ENCODE measurements at places on chromosomes 1 and 21.
A peak's percentile ranks its signal among the peaks of the same experiment; 100 is the strongest.

DNA sequence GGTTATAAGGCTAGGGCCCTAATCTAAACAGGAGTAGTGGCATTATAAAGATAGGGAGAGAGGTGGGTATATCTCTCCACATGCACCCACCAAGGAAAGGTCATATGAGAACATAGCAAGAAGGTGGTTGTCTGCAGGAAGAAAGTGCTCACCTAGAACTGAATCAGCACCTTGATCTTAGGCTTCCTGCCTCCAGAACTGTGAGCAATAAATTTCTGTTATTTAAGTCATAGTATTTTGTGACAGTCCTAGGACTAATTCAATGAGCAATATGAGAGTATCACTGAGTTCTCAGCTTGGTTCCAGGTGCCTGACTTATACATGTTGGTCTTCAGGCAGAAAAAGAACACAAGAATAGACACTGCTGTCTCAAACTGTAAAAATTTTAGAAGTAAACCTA, 51.8 kb downstream of the MRPL39 start:
- DNase-seq = no peak

DNA sequence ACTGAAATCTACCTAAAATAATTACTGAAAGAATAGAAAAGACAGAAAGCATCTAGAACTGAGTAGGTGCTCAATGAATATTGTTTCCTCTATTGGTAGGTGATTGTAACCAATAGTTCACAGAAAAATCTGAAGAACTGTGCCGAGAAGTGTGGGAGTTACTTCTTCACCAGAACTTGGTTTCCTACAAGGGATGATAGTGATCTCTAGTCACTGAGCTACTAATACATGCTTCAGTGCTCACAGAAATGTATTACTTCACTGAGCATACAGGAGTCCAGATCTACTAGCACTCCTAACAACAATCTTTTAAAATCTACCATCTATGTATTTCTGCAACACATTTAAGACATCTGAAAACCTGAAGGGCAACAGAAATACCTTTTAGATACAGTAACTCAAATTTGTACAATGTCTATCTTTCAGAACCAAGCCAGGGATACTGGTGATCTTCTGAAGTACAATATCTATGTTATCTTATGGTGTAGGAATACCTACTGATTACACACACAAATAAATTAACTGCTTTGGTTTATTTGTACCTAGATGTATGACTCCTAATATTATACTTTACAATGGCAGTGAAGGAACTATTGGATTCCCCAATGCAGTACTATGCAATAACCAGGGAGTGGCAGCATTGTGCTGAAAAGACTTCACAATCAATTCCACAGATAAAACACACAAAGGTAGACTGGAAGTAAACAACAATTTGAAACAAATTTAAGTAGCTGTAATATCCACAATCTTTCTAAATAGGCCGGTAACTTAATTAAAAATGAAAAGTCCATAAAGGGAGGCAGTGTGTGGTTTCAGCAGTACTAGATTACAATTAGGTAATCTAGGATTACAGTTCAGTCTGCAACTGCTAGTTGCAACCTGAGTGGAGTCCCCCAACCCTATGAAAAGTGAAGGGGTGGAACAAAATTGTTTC, 243.0 kb downstream of the SLC45A1 start:
- peak; percentile 1 for DNase-seq

- no peak for DNase-seq
These were observed 447 bp downstream of the TTC34 start for GRCh38 chr1:2801046-2801445.

DNA sequence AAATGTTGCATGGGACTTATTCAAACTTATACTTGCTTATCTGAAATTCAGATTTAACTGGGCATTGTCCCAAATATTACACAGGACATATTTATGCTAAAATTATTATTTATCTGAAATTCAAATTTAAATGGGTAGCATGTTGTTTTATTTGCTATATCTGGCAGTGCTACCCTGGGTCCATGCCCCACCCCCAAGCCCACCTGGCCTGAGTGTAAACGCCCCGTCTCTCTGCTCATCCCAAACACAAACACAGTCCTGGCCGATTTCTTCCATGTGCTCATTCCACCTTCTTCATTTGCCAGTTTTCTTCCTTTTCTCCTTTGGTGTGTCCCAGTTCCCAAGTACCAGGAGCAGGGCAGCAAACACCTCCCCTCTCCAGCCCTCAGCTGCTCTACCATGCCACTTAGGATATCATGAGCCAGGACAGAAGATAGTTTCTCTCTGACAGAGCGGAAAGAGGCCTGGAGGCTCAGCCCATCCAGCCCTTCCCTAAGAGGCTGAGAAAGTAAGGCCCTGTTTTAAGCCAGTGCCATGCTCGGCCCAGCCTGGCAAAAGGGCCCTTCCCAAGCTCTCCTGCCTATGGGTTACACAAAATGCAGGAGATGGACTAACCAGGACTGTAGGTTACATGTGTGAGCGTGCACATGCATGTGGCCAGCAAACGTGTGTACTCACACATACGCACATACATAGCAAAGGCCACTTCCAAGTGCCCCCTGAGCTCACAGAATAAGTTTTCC, 69.5 kb downstream of the UBE2T start:
- DNase-seq = no peak

DNA sequence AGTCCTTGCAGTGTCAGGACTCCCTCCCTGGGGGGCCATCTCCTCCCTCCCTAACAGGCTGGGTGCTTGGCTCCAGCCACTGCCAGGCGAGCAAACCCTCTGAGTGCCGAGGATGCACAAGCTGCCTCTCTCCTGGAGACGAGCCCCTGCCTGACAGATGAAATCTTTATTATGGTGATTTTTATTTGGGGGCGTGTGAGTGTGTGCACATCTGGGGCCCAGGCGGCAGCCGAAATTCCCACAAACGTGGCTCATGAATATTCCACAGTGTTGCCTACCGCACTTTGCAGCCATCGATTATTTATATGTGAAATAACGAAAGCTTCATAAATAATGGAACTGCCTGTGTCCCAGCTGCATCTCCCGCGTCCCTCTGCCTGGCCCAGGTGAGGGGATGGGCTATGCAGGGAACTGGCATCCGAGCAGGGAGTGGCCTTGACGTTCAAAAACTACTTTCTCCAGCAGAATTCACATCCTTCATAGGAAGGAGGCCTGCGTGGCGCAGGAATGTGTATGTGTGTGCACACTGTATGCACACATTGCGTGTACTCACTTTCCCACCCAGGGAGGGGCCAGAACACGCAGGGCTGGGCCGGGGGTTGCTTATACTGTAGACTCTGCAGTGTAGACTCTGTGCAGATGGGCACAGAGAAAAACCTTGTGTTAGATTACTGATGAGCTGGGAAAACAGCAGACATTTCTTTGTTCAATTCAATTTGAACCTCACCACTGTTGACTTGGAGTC, 73.1 kb downstream of the UBIAD1 start:
- DNase-seq = no peak

DNA sequence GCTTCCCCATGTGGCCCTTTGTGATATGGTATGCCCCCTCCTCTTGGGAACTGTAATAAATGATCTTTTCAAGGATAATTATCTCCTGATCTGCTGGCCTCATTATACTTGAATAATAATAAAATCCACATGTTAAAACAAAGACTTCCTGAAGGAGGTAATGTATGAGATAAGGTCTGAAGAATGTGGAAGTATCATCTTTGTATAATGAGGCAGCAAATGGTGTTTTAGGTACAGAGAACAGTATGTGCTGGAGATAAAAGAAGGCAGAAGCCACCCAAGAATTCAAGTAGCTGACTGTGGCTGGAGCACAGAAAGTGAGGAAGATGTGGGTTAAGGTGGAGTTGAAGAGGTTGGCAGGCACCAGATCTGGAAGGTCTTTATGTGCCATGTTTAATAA, 12.8 kb upstream of the COG2 start:
- DNase-seq = no peak

DNA sequence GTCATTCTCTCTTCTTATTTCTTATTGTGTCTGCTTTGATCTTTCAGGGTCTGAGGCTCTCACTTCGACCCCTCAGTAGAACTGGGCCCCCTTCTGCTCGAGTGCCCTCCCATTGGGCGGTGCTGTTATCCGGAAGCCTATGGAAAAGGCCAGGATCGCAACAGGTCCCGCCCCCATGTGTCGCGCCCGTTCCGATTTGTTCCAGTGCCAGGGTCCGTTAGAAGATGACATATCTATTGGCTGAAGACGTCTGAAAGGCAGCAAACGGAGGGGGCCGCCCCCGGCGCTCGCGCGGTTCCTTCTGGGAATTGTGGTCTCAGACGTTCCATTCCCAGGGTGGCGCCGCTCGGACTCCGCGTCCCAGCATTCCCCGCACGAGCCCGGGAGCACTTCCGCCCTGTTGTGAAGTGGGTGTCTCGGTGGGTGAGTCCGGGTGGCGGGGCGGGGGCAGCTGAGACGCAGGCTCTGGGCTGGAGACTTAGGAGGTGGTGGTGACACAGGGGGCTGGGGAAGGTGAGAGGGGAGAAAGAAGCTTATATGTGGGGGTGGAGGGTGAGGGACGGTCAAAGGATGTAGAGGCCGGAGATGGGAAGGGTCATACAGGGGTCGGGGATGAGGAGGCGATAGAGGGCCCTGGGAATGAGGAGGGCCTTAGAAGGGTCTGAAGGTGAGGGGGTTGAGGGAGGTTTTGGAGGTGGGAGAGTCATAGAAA, at the start of gene ZSCAN20:
Gene ZSCAN20, plus strand, starts transcription at position 377 of the 712 bp plus-strand sequence. CDS start 6,644 bp downstream, outside the sequence.
- DNase-seq = peak; percentile 99

- DNase-seq = no peak
These were observed 73.9 kb upstream of the SDC3 start for GRCh38 chr1:30982431-30982830.

DNA sequence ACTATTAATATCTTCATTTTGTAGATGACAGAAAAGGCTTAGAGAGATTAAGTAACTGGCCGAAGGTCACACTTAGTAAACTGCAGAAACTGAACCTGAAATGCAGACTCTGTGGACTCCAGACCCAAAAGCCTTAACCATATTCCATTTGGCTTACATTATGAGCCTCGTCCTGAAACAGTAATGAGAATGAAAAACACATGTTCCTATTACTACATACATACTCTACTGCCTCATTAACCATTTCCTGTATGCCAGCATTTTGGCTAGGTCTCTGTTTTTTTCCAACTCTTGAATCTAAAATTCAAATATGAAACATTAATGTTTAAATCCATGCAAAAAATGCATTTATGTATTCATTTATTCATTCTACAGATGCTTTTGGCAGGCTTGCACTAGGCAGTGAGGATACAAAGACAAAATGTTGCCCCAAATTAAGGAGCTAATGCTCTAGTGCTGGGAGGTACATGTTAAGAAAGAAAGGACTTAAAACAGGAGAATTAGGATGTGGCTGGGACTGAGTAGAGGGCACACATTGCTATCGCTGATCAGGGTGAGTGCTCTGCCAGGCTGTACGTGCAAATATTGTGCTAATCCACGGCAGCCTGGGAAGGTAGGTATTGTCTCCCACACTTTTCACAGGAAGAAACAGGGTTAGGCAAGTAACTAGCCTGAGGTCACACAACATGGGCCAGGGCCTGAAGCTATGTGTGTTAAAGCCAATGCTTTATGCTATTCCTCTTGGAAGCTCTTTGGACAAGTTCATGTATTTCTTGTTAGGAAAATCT, 14.0 kb downstream of the DEGS1 start:
- DNase-seq = no peak

GRCh38 chr1:244954359-244954758, 90.0 kb upstream of the HNRNPU start:
- no peak for DNase-seq

DNA sequence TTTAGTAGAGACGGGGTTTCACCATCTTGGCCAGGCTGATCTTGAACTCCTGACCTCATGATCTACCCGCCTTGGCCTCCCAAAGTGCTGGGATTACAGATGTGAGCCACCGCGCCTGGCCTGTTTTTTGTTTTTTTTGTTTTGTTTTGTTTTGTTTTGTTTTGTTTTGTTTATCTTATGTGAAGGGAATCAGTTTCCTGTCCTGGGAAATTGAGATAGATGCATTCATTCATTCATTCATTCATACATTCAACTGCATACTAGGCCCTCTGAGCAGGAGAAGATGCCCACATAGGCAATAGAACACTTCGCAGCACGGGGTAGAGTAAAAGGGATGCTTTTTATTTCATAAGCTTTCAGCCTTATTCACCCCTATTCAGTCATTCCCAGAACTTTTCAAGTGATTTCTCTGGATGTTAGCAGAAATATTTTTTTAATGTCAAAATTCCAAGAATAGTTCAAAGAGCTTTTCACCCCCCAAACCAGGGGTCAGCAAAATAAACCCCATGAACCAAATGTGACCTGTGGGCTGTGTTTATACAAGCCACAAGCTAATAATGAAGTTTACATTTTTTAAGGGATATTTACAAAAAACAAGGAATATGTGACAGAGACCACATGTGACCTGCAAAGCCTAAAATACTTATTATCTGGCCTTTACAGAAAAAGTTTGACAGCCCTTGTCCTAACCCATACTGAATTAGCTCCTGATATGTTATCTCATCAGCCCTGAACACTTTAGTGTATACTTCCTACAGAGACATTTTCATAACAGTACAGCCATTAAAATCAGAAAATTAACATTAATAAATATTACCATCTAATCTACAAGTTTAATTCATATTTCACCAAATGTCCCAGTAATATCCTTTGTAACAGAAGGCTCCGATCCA, 127.1 kb downstream of the MAST2 start:
- no peak for DNase-seq

- DNase-seq = no peak
These were observed 838.2 kb upstream of the B3GALT2 start for GRCh38 chr1:194024659-194025058.

GRCh38 chr1:186884251-186884650, 55.5 kb downstream of the PLA2G4A start:
- no peak for DNase-seq

DNA sequence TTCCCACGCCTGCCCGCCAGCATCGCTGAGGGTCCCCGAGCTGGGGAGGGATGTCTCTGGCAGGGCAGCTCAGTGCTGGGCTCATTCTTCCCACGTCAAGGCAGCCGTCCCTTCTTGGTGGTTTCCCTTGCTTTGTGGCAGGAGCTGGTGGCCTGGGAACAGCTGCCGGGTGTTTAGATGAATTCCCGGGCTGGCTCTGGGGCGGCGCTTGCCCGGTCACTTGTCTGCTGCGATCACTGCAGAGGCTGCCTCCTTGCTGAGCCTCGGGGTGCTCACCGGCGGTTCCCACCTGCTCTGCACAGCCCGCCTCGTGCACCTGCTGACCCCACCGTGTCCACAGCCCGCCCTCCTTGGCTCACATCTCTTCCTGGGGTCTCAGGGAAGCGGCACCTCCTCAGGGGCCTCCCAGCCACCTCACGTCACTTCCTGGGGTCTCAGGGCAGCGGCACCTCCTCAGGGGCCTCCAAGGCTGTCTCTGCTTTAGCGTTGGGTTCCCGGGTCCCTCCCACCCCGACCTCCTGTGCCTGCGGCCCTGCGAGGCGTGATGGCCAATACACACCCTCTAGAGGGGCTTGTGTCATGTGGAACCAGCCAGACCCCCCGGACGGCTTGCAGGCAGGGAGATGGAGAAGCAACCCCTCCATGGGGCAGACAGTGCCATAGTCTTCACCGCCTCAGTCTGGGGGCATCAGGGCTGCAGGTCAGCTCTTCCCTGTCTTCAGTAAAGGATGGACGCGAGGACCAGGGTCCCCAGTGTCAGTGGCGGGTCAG, 13.5 kb downstream of the COL18A1 start:
- DNase-seq = no peak

Measured in NT2/D1 (cell line).